ENCODE measurements at places on chromosomes 5 and 9.

- no peak overlapping the region for H3K27ac ChIP-seq
- peaks cover 9% of the 10 kb centered on the region for H3K27me3 ChIP-seq
- no peak for ATAC-seq
- H3K4me1 ChIP-seq: peaks cover 6% of the 10 kb centered on the region
Measured at GRCh38 chr5:135894276-135894675, 1.4 kb downstream of the IL9 start.

GRCh38 chr5:67648201-67648671 lies 451.6 kb upstream of the CD180 start:
- no peaks in the 10 kb centered on the region for H3K36me3 ChIP-seq
- no peaks in the 10 kb centered on the region for H3K4me1 ChIP-seq
- no peak overlapping the region for H3K4me3 ChIP-seq
- H3K27me3 ChIP-seq: no peaks in the 10 kb centered on the region
- ATAC-seq: no peak

GRCh38 chr9:37739222-37739621 lies 14.4 kb upstream of the TRMT10B start:
- H3K27me3 ChIP-seq: no peaks in the 10 kb centered on the region
- no peak for ATAC-seq
- H3K4me1 ChIP-seq: no peaks in the 10 kb centered on the region
- H3K36me3 ChIP-seq: no peaks in the 10 kb centered on the region

DNA sequence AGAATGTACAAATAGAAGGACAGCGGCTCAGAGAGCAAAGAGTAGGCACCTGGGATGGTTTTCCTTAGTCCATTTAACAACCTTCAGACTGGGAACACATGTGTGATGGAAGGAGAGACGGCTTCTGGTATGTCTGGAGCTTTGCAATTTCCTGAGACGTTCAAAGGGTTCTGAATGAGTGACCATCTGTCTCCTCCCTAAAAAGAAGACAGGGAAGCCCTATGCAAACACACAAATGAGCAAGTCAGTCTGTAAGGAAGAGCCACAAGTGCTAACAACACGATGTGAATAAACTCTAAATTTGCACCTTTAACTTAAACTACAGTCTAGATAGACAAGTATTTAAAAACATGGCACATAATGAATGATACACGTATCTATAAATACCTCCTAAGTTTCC lies 391.0 kb downstream of the ICE1 start:
- peaks cover 7% of the 10 kb centered on the region for H3K4me1 ChIP-seq
- no peak overlapping the region for H3K4me3 ChIP-seq
- no peak for ATAC-seq
- no peaks in the 10 kb centered on the region for H3K36me3 ChIP-seq

- H3K36me3 ChIP-seq: peaks cover 6% of the 10 kb centered on the region
- no peaks in the 10 kb centered on the region for H3K27me3 ChIP-seq
- no peak overlapping the region for H3K27ac ChIP-seq
- no peak overlapping the region for H3K4me3 ChIP-seq
- H3K4me1 ChIP-seq: no peaks in the 10 kb centered on the region
Measured at GRCh38 chr5:61000887-61001286, 55.9 kb downstream of the NDUFAF2 start.

GRCh38 chr5:82931110-82931509 lies 146.1 kb downstream of the TMEM167A start:
- peaks cover 8% of the 10 kb centered on the region for H3K27me3 ChIP-seq
- ATAC-seq: no peak
- H3K27ac ChIP-seq: no peak overlapping the region
- no peaks in the 10 kb centered on the region for H3K36me3 ChIP-seq
- no peaks in the 10 kb centered on the region for H3K4me1 ChIP-seq

GRCh38 chr5:147084702-147085101 lies 150.1 kb upstream of the STK32A start:
- no peak for ATAC-seq
- no peaks in the 10 kb centered on the region for H3K36me3 ChIP-seq
- H3K27me3 ChIP-seq: no peaks in the 10 kb centered on the region

DNA sequence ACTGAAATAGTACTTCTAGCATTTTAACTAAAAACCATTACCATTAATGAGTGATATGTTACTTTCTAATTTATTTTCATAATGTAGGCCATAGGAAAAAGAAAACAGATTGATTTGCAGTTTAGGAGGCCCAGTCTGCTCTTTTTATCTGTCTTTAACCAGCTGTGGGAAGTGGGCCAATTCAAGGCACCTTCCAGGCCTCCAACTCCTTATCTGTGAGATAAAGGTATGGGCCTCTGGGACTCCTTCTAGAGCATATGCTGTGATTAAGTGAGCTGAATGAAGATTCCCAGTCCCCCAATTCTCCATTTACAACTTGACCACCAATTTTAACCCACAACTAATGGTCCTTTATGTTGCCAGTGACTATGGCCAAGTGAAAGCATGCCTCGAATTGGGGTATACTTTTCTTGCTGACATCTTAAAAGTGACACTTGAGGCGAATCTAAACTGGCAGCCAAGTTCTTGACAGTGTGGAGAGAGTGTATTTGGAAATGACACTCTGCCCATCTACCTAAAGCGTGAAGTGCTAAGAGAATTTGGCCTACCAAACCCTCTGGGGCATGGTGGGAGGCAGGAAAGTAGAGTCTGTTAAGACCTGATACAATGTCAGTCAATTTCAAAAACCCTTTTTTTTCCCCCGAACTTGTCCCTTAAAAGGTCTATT lies 88.3 kb downstream of the PIK3R1 start:
- no peak for ATAC-seq
- peaks cover 6% of the 10 kb centered on the region for H3K4me1 ChIP-seq
- no peak overlapping the region for H3K27ac ChIP-seq
- no peaks in the 10 kb centered on the region for H3K27me3 ChIP-seq

GRCh38 chr5:14491015-14491915 lies 90.3 kb upstream of the OTULINL start:
- H3K27me3 ChIP-seq: no peaks in the 10 kb centered on the region
- no peak for ATAC-seq
- H3K27ac ChIP-seq: no peak overlapping the region
- H3K36me3 ChIP-seq: peaks cover 65% of the 10 kb centered on the region
- H3K4me3 ChIP-seq: no peak overlapping the region

GRCh38 chr5:21806943-21807342 lies 1046.2 kb downstream of the CDH12 start:
- H3K36me3 ChIP-seq: no peaks in the 10 kb centered on the region
- no peak overlapping the region for H3K27ac ChIP-seq
- peak; percentile 39 for ATAC-seq

DNA sequence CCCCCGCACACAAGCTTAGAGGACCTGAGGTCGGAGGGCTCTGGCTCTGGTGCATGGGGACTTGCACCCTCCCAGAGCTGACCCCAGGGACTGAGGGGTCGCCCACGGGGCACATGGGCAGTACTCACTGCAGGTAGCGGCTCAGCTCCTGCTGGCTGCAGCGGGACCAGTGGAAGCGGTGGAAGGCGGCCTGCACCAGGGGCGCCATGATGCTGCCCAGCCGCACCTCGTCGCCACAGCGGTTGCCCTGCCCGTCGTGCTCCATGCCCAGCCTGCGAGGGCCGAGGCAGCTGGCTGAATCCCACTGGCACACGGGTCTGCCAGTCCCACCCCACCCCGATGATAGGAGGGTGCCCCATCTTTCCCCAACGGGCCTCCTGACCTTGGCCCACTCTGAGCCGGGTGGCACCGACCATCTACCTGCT lies 93.8 kb downstream of the ZNF354C start:
- no peak overlapping the region for H3K4me3 ChIP-seq
- H3K27ac ChIP-seq: no peak overlapping the region
- peaks cover 14% of the 10 kb centered on the region for H3K27me3 ChIP-seq
- peak; percentile 10 for ATAC-seq
- H3K4me1 ChIP-seq: no peaks in the 10 kb centered on the region

DNA sequence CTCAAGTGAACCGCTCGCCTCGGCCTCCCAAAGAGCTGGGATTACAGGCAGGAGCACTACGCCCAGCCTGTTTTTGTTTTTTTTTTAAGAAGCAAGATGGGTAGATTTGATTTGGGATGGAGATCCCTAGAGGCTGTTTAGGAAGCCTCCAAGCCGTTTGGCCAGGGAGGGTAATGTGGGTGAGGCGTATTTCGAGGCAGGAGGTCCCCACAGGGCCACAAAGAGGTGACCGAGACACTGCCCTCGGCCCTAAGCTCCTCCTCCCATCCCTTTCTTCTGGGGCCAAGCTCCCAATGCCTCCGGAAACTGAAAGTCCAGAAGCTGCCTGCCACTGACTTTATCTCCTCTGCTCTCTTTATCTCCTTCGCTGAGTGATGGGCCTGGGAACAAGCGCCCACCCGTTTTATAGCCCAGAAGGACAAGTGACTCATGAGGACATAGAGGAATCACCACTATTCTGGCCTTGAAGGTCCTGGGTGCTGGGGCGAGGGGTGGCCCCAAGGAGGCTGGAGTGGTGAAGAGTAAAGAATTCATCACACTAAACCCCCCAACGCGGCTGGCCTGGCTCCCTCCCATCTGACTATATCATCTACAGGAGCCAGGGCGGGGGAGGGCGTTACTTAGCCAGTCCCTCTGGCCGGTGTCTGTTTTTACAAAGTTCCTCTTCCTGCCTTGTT lies 2.0 kb upstream of the RALGDS start:
- peaks cover 6% of the 10 kb centered on the region for H3K36me3 ChIP-seq
- no peaks in the 10 kb centered on the region for H3K27me3 ChIP-seq
- peak overlapping the region; percentile 45 for H3K27ac ChIP-seq
- no peak overlapping the region for H3K4me3 ChIP-seq
- peaks cover 80% of the 10 kb centered on the region for H3K4me1 ChIP-seq

GRCh38 chr5:39116344-39117170 lies 42.4 kb upstream of the RICTOR start:
- H3K27me3 ChIP-seq: no peaks in the 10 kb centered on the region
- H3K4me3 ChIP-seq: no peak overlapping the region
- H3K4me1 ChIP-seq: no peaks in the 10 kb centered on the region
- ATAC-seq: no peak
- no peaks in the 10 kb centered on the region for H3K36me3 ChIP-seq

GRCh38 chr9:93198117-93198837 lies 14.3 kb downstream of the WNK2 start:
- peak; percentile 57 for ATAC-seq
- H3K4me3 ChIP-seq: no peak overlapping the region
- H3K27ac ChIP-seq: no peak overlapping the region
- H3K36me3 ChIP-seq: no peaks in the 10 kb centered on the region
- no peaks in the 10 kb centered on the region for H3K4me1 ChIP-seq

DNA sequence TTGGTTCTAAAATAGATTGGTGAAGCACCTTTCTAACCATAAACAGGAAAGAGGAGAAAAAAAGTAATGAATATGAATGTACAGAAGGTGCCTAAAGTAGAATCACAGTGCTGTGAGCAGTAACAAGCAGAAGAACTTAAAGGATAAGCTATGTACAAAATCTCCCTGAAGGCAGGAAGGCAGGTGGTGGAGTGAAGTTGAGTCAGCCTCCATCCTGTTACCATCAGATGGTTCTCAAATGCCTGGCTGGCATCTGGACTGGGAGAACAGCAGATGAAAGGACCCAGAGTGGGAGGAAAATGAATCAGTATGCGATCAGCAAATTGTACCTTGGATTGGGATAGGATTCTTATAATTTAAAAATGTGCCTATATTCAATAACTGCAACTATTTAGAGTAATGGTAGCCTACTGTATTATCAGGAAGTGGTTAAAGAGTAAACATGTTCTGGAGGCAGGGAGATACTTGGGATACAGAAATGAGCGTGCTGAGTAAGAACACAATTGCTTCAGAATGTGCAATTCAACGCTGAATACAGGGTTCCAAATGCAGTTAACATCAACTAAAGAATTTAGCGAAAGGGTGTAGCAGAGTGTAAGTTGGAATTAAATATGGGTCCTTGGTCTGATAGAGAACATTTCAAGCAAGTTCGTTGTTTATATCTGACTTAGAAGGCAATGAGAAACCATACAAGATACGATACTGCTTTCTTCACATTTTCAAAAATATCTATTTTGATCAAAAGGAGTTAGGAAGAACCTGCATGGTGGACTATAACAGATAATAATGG lies 21.1 kb upstream of the FER start:
- no peaks in the 10 kb centered on the region for H3K36me3 ChIP-seq
- H3K27ac ChIP-seq: peak overlapping the region; percentile 97
- H3K4me3 ChIP-seq: no peak overlapping the region
- peaks cover 41% of the 10 kb centered on the region for H3K4me1 ChIP-seq

DNA sequence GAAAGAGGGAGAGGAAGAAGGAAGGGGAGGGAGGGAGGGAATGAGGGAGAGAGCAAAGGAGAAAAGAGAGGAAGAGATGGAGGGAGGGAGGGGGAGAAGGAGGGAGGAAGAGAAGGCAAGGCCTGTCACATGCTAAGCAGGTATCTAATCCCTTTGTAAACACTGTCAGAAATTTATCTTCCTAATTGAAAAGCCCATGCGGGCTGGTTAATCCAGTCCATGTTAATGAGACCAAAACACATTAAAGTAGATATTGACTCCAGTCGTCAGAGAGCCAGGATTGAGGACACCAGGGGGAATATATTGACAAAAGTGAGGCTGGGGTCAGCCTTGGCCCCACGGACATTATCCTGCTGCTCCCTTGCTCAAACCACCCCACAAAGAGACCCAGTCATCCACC lies 37.4 kb upstream of the ALDH1B1 start:
- no peaks in the 10 kb centered on the region for H3K36me3 ChIP-seq
- no peak for ATAC-seq
- peaks cover under 1% of the 10 kb centered on the region for H3K27me3 ChIP-seq
- no peaks in the 10 kb centered on the region for H3K4me1 ChIP-seq
- H3K4me3 ChIP-seq: no peak overlapping the region
- H3K27ac ChIP-seq: no peak overlapping the region

GRCh38 chr5:167819406-167819805 lies 472.0 kb upstream of the WWC1 start:
- H3K4me1 ChIP-seq: no peaks in the 10 kb centered on the region
- no peak overlapping the region for H3K4me3 ChIP-seq
- no peaks in the 10 kb centered on the region for H3K36me3 ChIP-seq
- ATAC-seq: peak; percentile 56

- H3K27ac ChIP-seq: no peak overlapping the region
- H3K36me3 ChIP-seq: no peaks in the 10 kb centered on the region
- H3K4me3 ChIP-seq: no peak overlapping the region
Measured at GRCh38 chr5:169223595-169223953, 77.4 kb downstream of the SLIT3 start.

Data from stimulated activated memory B cell treated with anti-CD40 and anti-IgM and Interleukin-4, amounts not matched to agents 10 μg/mL and 1 μg/mL and 100 μg/mL, for 72 hours (primary cell).